Right forelimb (tissue), 1 donor: ENCODE measurements at places on chromosomes 13 and 19.

DNA sequence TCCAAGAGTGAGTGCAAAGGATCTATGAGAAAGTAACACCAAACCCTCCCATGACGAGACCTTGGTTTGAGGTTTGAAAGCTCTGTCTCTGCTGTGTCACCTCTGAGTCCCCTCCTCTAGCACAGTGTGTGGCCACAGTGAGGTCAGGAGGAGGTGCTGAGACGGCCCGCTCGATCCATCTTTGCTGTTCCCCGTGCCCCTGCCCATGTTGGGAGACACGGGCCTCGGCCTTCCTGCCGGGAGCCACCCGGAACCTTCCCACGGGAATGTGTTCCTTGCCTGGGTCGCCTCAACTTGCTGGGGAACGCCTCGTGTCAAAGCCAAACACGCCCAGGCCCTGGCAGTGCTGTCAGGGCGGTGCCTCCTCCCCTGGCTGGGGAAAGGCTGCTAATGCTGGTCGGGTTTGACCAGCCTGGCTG, 10.1 kb downstream of the NANOS3 start:
- DNase-seq = no peak

GRCh38 chr19:44839276-44839675, 6.8 kb upstream of the NECTIN2 start:
- DNase-seq = no peak

DNA sequence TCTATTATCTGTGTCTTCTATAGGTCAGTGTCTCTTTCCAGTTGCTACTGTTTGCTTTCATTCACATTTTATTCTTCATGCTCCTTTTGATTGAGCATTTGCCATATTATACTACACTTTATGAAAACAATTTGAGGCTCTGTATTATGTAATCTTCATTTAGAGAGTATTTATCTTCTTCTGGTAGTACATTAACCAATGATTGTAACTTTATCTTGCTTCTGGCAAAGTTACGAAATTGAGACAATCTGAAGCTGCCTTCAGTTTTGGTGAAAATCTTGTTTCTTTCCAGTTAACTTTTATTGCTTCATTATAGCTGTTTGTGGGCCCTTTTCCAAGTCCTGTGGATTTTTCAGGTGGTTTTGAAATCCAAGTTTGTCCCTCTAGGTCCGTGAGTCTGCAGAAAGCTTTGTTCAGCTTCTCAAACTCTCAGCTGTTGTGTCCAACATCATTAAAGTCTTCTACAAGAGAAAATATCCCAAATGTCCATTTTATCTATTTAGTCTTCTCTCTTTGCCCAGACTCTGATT, 1255.4 kb upstream of the SPRY2 start:
- no peak for DNase-seq

GRCh38 chr13:71171740-71172139, 695.3 kb downstream of the DACH1 start:
- DNase-seq = no peak

- DNase-seq = no peak
Observed at GRCh38 chr19:47197141-47197540, 33.9 kb downstream of the BBC3 start.

- no peak for DNase-seq
Observed at GRCh38 chr19:7888145-7888825, at the start of gene LRRC8E. TSS of gene LRRC8E (plus strand) at chr19:7888510. CDS start at chr19:7895604, 7,094 bp downstream.

GRCh38 chr13:29484236-29484635, 111.3 kb downstream of the SLC7A1 start:
- DNase-seq = no peak

DNA sequence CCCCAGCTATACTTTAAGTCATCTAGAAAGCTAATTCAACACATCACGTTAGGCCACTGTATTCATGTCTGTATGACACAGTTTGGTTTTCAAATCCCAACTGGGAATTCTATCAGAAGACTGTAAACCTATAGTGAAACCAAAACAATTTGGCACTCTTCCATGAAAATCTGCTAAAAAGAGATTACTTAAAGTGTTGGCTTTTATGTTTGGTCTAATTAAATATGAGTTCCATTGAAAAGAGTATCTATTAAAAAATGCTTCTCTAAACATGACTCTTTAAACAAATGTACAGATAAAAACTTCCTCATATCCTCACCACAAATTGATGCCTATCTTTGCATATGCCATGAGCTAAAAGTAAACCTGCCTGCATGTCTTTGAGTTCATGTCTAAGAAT, 25.4 kb downstream of the PCDH9 start:
- no peak for DNase-seq

DNA sequence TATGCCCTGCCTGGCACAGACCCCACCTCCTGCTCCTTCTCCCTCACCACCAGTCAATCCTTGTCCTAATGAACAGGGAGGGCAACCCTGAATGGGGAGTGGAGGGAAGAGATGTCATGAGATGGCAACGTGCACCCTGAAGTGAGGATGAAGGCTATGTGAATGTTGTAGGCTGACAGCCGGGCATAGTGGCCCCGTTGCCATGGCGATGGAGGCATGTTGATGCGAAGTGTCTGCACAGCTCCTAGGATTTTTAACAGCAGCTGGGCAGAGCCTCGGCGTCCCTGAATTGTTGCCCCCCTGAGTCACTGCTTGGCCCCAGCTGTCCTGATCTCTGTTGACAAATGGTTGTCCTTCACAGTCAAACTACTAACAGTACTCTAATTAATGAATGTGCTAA, 4.8 kb upstream of the ALOX5AP start:
- no peak for DNase-seq

GRCh38 chr13:34431827-34432581, 510.1 kb upstream of the NBEA start:
- DNase-seq = no peak
